ENCODE measurements at places on chromosomes 2 and 18.

DNA sequence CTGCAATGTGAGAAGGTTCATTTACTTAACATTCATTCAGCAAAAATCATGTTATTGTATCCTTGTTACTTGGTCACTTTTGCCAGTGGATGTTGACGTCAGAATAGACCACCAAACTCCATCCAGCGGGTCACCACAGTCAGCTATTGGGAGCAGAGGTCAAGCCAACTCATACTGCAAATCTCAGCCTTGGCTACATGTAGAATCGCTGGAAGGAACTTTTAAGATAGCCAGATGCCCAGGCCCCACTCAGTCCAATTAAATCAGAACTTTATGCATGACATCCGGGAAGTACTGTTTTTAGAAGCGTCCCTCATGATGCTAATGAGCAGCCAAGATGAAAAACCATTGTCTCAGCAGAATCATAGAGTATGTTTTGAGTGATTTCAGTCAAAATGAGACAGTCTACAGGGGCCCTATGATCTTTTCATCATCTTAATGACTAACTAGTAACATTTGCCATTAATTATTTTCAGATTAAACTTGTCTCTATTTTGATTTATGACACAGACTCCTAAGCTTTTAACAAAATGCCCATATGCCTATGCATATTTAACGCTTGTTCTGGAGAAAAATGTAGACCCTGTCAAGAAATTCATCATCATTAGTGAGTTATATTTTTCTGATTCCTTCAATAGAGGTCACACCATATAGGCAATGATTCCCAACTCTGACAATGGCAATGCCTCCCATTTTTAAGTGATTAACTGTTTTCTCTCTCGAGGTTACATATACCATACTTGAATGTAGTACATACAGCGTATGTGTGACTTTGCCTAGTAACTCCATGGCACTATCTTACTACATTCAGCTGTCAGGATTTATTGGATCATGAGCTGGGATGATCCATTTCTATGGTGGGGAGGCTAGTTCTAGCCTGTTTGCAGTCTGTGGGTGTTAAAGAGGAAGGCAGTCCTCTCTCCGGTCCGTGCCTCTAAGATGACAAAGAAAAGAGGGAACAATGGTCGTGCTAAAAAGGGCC, 63.7 kb upstream of the CCBE1 start:
- no peak for DNase-seq

DNA sequence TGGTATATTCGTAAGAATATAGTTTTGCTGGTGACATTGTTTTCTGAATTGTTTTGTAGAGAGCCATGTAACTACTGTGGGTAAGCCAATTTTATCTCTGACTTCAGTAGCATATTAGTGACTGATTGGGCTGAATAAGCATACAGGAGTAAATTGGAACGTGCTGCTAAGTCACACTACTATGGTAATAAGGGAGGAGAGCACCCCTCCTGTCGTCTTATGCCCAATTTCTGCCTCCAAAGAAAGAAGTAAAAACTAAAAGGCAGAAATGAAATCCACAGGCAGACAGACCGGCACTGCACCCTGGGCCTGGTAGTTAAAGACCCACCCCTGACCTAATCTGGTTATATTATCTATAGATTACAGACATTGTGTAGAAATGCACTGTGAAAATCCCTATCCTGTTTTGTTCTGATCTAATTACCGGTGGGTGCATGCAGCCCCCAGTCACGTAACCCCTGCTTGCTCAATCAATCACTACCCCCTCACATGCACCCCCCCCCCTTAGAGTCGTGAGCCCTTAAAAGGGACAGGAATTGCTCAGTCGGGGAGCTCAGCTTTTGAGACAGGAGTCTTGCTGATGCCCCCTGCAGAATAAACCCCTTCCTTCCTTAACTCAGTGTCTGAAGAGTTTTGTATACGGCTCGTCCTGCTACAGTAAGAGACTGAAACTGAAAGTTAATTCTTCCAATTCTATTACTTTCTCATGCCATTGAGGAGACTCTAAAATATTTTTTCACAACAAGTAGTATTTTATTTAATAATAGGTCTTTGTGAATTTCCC, 167.0 kb downstream of the ZNF804A start:
- no peak for DNase-seq

GRCh38 chr2:36658277-36658748, 38.2 kb upstream of the VIT start:
- no peak for DNase-seq

GRCh38 chr2:200373973-200374416, 67.5 kb downstream of the SPATS2L start:
- no peak for DNase-seq

DNA sequence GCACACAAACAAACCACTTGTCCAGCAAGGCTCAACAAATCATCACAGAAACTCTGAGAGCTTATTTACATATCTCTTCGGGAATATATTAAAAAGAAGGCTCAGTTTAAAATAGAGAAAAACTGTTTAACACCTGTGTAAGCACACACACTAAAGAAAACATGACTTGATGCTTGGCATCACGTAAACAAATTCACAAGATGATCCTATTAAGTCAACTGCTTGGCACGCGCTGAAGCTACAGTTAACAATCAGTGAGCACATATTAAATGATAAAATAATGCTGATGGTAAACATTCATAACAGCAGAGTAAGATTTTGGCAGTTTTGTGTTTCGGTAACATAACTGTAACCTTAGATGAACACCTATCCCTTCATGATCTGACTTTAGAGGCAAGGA, 4.3 kb upstream of the HES6 start:
- no peak for DNase-seq

DNA sequence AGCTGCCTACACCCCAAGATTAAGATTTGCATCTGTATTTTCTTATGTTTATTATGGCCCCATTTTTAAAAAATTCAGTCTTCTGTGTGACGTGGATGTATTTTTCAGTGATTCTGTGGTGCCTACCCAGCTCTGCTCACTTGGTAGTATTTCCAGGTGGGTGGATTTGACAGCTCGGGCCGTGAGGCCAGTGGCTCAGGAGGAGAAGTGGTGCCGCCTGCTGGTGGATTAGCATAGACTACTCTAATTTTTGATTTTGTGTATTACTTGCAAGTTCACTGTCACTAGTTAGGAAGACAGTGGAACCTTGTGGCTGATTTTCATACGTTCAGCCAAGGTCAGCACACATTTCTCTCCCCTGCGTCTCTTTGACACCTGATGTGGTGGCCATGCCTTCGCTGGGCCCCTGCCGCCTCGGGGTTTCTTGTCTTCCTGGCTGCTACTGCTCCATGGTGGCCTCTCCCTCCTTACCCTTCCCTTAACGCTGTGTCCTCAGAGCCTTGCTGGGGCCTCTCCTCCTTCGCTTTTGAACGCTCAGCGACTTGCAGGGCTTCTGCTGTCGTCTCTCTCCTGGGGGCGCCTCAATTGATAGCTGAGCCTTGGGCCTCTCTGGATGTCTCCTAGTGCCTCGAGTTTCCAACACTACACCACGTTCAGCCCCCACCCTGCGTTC, 89.4 kb downstream of the DGKD start:
- DNase-seq = peak; percentile 74

DNA sequence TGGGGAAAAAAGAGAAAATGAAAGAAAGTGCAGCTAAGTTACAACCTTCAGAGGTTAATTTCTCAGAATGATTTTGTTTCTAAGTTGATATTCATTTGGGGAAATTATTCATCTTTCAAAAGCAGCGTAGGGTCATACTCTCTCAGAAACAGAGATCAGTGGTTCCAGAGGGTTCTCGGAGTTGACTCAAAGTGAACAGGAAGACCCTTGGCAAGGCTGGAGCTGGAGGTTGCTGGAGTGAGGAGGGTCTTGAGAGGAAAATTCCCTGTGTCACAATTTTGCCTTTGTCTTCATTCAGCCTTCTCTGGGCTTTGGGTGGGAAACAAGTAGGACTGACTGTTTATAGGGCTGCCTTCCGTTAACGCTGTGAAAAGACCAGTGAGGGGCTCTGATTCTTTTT, 168.2 kb downstream of the ICOS start:
- no peak for DNase-seq

DNA sequence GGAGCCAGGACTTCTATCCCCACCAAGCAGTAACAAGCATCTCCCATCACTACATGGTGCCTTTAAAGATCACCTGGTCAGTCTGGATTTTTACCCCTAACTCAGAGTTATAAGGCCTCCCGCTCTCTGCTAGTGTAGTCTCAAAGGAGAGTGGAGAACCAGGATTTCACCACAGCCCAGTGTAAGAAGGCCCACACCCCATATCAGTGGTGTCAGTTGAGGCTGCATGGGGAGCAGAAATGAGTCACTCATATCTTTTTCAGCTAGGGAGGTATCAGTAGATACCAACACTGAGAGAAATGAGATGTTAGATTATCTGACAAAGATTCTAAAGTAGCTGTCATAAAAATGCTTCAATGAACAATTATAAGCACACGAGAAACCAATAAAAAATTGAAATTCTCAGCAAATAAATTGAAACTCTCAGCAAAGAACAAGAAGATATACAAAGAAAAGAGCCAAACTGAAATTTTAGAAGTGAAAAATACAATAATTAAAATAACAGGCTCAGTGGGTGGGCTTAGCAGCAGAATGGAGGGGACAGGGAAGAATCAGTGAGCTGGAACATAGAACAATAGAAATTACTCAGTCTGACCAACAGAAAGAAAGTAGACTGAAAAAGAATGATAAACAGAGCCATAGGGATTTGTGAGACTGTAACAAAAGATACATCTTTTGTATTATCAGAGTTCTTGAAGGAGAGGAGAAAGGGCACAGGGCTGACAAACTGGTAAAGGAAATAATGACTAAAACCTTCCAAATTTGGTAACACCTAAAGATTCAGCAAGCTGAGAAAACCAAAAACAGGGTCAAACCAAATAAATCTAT, 257.7 kb downstream of the ANAPC1 start:
- DNase-seq = no peak

DNA sequence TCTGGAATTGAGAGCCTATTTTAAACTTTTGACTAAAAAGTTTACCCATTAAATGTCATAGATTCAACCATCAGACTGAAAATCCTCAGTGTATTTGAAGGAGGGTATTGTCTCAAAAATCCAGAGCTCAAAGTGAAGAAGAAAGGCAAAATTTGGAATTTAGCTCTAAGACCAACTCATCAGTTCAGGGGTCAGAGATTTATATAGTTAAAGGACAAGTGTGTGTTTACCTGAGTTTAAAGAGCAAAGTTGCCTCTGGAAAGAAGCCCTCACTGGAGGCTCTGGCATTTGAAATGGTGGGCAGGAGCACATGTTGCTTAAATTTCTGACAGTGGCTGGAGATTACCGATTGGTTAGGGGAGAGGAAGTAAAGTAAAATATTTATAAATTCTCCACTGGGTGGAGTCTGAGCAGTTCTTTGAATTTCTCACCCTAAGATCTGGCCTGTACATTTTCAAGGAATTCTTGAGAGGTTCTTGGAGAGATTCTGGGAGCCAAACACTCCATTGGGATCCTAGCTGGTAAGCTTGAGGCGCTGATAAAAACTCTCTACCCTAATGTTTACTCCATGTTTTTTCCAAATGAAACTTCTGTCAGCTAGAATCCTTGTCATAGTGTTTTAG, at the start of gene KYNU:
TSS of gene KYNU (plus strand) at position 449 of the 623 bp plus-strand sequence. CDS start 7,704 bp downstream, outside the sequence.
- no peak for DNase-seq

DNA sequence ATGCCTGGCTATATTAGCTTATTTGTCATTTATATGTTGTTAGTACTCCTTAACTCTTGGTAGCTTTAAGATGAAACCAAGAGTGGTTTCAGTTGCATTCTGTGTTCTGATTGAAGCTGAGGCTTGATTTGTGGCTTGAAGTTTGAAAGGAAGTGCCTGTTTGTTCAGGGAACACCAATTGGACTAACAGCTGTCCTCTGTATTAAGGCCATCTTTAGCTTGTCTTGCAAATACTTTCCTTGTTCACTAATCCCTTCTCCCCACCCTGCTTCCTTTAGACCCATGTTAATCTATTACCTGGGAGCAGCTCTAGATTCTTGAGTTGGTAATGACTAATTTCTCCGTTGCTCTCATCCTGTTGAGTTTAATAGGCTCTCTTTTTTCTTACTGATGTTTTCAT, 13.4 kb downstream of the ITGA6 start:
- DNase-seq = no peak

DNA sequence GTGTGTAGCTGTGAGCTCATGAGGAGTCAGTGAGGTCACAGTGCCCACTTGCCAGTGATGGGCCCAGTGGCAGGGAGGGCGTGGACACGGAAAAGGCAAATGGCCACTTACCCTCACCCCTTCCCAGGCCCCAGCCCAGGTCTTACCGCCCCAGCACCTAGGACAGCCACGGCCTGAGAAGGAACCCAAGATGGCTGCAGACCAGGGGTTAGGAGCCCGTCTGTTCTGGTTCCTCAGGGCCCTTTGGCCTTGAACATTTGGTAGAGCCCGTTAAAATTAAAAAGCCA, 74.1 kb downstream of the EMX1 start:
- DNase-seq = no peak

DNA sequence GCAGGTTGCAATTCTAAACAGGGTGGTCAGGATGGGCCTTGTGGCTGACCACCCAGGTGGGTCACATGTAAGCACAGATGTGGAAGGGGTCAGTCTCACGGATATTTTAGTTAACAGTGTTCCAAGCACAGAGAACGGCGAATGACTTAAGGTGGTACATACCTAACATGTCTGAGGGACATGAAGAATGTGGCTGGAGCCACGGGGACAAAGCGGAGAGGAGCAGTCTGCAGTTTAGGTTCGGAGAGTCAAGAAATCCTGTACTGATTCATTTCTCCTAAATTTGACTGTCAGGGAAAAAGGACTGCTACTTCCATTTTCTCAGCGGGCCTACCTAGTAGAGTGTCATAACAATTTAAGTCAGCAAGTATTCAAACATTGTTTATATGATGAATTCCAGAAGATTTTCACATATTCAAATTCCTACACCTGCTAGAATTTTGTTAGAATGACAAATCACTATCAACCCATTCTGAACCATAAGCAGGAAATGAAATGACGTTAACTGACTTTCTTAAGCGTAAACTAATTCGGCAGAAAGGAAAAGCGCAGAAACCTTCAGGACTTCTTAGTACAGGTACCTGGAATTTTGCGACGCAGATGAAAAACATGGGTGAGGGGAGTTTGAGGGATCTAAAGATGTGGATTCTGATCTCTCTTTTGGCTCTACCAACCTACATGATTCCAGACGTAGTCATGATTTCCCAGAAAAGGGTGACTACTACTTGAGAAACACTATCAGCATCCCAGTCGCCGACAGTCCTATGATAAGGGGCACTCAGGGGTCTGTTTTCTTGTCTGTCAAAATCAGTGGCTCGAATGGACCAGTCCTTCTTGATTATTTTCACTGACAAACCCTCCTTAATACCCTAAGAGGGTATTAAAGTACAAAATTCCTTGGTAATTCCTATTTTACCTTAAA, 41.3 kb downstream of the PTPN2 start:
- DNase-seq = no peak

- no peak for DNase-seq
Observed at GRCh38 chr2:174365571-174365970, 30.0 kb upstream of the SCRN3 start.

GRCh38 chr2:231300020-231300721, 95.3 kb upstream of the B3GNT7 start:
- DNase-seq = no peak

- no peak for DNase-seq
Observed at GRCh38 chr18:32732165-32732564, 40.7 kb downstream of the KLHL14 start.

GRCh38 chr2:177053716-177054115, 158.9 kb upstream of the HNRNPA3 start:
- DNase-seq = no peak

GRCh38 chr2:63425079-63425416, 163.2 kb downstream of the WDPCP start:
- no peak for DNase-seq

All from stimulated activated CD4-positive, alpha-beta T cell treated with anti-CD3 and anti-CD28 coated beads, Interleukin-1b, Interleukin-23, amount 100 ng/mL, for 4 hours (primary cell).